ENCODE measurements at places on chromosomes 6 and 20.
A peak's percentile ranks its signal among the peaks of the same experiment; 100 is the strongest.

DNA sequence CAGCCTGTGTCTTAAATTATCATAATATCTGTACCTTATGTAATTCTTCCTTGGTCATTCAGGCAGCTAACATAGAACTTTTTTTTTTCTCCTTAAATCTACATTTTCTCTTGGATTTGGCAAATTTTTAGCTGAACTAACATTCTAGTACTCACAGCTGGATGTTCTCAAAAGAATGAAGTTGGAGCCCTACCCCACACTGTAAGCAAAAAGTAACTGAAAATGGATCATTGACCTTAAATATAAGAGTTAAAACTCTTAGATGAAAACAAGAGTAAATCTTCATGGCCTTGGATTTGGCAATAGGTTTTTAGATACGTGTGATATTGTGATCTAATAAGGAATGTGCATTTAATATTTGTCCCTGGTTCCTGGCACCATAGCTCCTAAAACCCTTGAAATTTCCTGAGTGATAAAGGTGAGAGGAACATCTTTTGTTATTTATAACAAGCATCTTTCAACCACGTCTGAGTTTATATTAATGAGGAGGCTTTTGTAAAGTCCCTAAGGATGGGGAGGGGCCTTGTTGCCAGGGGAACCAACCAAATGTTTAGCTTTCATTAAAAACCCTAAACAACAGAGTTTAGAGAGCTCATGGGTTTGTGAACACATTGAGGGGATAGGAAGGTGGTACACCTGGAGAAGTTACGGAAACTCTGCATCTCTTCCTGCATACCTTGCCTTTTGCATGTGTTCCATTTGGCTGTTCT, 106.1 kb upstream of the ADGRF4 start:
- DNase-seq = no peak

GRCh38 chr6:88166493-88167351, 575 bp upstream of the CNR1 start:
- DNase-seq = peak; percentile 57

- no peak for DNase-seq
These were observed 724.9 kb downstream of the DOK5 start for GRCh38 chr20:55200317-55200716.

DNA sequence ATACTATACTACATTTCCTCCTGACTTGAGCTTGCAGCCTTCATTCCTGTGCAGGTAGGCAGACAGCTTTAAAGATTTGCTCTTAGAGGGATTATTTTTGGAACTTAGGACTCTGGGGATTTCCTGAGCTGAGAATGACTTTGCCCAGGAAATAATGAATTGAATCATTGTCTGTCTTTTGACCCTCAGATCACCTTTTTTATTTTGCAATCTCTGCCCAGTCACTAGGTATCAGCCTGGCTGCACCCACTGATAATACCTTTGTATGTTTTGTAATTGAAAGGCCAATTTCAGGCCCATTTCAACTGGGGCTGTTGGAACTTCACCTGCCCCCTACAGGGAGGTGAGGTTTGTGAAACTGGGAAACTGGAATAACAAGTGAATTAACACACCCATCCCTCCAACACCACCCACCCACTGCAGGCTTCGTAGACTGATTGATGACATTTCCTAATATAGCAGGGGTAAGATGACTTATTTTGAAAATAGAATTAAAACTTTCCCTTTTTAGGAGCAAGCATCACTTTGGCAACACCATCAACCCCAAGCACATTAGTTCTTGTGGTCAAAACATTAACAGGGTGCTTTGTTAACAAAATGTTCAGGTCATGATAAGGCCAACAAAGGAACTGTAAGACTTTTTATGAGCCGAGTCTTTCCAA, 157.1 kb upstream of the CENPW start:
- DNase-seq = no peak

DNA sequence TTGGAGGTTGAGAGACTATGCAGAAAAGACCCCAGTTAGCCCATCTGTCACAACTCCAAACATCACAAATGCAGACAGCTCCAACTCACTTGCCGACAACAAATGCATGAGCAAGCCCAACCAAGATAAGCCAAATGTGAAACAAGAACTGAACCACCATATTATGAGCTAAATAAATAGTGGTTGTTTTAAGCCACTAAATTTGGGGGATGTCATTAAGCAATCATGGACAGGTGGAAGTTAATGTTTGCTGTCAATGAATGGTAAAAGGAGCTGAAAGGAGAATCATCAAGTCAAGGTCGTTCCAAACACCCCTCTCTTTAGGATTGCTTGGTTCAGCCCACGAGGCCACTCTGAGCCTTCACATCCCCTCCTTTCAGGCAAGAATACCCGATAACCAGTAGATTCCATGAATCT, 71.2 kb upstream of the PLCB4 start:
- no peak for DNase-seq

DNA sequence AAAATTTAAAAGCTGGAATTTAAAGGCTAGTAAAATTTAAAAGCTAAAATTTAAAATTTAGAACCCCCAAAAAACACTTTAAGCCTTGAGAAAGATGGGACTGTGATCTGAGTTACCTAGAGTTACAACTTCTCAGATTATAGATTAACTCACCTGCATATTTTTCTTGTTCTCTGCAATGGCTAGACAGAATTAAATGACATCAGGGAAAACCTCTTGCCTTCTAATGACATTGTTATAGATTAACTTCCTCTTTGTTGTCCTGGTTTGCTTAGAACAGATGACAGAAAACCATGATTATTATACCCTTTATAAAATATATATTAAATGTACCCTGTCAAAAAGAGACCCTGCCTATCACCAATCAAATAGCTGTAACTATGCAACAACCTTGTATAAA, 56.4 kb downstream of the TRDN start:
- DNase-seq = peak; percentile 42

- no peak for DNase-seq
These were observed 809.5 kb upstream of the FLRT3 start for GRCh38 chr20:15146948-15147347.

GRCh38 chr6:26476896-26477295, 19.1 kb downstream of the BTN2A1 start:
- no peak for DNase-seq

GRCh38 chr6:163461696-163462095, 47.2 kb downstream of the QKI start:
- DNase-seq = no peak

- DNase-seq = peak; percentile 26
These were observed 4.8 kb downstream of the NOP56 start for GRCh38 chr20:2657241-2657640.

- DNase-seq = no peak
These were observed 353.1 kb downstream of the MAFB start for GRCh38 chr20:40335901-40336351.

DNA sequence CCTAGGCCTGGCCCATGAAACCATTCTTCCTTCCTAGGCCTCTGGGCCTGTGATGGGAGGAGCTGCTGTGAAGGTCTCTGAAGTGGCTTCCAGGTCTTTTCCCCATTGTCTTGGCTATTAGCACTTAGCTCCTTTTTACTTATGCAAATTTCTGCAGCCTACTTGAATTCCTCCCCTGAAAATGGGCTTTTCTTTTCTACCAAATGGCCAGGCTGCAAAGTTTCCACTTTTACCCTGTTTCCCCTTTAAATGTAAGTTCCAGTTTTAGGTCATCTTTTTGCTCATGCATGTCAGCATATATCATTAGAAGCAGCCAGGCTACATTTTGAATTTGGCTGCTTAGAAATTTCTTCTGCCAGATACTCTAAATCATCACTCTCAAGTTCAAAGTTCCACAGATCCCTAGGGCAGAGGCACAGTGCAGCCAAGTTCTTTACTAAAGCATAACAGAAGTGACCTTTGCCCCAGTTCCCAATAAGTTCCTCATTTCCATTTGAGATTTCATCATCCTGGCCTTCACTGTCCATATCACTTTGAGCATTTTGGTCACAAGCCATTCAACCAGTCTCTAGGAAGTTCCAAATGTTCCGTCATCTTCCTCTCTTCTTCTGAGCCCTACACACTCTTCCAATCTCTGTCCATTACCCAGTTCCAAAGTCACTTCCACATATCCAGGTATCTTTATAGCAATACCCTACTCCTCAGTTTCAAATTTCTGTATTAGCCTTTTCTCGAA, 71.9 kb downstream of the TBC1D7 start:
- DNase-seq = no peak

DNA sequence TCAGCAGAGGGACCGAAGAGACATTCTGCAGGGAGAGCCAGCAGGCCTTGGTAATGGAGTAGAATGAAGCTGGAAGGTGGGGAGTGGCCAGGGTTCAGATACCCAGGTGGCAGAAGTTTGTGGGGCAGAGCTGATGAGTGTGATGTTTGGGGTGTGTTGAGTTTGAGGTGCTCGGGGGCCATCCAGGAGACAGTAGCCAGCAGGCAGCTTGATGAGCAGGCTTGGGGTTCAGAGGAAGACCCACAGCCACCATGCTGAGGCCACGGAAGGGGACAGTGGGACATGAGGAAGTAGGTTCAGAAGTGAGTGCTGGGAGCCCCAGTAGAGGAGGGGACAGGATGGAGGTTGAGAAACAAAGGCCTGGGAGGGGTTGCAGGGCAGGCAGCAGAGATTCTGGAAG, 11.1 kb upstream of the FOXS1 start:
- DNase-seq = no peak

DNA sequence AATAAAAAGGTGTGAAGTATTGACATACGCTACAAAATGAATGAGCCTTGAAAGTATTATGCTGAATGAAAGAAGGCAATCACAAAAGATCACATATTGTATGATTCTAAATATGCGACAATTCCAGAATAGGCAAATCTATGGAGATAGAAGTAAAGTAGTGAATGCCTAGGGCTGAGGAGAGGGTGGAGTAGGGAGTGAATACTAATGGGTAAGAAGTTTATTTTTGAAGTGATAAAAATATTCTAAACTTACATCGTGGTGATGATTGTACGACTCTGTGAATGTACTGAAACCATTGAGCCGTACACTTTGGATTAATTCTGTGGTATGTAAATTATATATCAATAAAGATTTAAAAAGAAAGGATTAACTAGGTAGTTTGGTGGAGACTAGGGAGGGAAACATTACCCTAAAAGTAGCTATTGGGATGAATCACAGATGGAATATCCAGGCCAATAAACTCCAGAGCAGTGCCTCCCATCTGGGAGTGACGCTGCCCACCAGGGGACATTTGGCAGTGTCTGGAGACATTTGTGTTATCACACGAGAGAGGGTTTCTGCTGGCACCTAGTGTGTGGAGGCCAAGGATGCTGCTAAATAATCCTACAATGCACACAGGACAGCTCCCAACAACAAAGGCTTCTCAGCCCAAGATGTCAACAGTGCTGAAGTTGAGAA, 214.2 kb upstream of the PCSK2 start:
- no peak for DNase-seq

DNA sequence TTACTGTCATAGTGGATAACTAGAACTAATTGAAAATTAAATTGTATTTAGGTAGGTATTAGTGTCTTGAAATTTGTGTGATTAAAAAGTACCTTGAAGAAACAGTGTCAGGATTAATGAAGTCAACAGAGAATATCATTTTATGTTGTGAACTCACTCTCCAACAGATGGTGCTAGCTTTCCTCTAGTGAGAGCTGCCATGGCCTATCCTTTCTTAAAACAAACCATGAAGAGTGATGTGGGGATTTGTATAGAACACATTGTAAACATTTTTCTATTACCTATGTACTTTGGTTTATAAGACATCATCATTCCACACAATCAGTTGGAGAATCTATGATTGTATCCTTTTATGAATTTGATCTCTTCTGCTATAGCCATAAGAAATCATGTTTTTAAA, 4.8 kb upstream of the SRSF12 start:
- DNase-seq = peak; percentile 72

DNA sequence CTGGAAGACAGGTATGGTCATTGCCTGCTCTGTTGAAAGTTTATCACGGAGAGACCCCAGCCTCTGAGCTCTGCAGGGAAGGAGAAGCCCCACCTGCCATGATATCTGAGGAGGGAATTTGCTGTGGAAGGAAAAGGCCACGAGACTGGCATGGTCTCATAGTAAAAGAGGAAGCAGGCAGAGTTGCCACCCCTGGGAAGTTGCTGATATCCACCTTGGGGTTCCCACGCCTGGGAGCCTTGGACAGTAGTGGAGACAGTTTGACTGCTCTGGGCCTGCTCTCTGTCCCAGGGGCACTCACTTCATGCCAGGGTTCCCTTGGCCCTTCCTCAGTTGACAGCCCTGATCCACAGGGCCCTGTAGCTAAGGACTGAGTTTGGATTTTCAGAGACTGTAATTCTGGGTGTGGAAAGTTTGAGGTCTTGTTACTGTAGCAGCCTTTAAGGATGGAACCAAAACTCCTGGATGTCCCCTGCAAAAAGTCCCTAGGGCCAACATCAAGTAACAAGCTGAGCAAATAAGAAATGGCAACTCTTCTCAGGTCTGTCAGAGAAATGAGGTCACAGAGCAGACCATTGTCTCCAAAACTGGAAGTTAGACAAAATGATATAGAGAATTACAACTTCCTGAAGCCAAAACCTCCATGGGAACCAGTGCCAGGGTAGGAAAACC, 6.9 kb upstream of the SIRPB1 start:
- no peak for DNase-seq

DNA sequence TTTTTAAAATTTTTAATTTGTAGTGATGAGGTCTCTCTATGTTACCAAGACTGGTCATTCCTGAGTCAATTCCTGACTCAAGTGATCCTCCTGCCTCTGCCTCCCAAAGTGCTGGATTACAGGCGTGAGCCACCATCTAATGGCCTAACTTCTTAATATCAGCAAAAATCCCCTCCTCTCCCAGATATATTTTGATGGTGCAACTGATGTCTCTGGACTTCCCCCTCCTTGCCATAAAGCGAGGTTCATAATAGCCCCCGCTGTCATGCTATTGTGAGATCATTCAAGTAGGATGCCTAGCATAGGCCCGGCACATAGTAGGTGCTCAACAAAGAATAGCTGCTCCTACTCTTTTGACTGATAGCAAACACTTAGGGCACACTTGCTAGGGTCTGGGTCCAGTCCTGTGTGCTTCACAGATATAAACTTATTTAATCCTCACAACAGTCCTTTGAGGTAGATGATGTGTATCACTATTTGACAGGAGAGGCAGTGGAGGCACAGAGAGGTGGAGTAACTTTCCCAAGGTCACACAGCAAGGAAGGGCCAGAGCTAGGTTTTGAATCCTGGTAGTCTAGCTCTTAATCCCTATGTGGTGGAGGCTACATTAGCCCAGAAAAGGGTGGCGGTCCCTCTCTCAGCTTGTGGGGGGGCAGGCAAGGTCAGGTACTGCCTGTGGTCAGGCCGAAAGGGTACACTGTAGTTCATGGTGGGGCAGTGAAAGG, 14.6 kb downstream of the SRC start:
- DNase-seq = no peak
